ENCODE measurements at places on chromosomes 16 and 17.

- peak; percentile 42 for DNase-seq
Measured at GRCh38 chr17:43994272-43995149, 9.9 kb upstream of the NAGS start.

- DNase-seq: no peak
Measured at GRCh38 chr17:55466671-55467070, 44.6 kb downstream of the SMIM36 start.

DNA sequence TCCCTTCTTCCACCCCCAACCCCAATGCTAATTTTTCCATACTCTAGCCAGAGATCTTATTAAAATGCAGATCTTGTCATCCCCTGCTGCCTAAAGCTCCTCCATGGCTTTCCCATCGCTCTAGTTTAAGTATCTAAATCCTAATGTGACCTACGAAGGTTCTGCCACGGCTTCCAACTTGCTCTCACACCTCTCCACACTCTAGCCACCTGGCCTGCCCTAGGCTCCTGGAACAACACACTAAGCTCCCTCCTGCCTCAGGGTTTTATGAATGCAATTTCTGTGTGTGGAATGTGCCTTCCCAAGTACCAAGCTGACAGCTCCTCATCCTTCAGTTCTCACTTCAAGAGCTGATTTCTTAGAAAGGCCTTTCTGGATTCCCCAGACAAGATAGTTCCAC, 16.6 kb downstream of the NXPH3 start:
- no peak for DNase-seq

GRCh38 chr17:75241143-75241430, 20.3 kb downstream of the GGA3 start:
- DNase-seq: no peak

- no peak for DNase-seq
Measured at GRCh38 chr16:868846-869822, 68.6 kb upstream of the GNG13 start.

DNA sequence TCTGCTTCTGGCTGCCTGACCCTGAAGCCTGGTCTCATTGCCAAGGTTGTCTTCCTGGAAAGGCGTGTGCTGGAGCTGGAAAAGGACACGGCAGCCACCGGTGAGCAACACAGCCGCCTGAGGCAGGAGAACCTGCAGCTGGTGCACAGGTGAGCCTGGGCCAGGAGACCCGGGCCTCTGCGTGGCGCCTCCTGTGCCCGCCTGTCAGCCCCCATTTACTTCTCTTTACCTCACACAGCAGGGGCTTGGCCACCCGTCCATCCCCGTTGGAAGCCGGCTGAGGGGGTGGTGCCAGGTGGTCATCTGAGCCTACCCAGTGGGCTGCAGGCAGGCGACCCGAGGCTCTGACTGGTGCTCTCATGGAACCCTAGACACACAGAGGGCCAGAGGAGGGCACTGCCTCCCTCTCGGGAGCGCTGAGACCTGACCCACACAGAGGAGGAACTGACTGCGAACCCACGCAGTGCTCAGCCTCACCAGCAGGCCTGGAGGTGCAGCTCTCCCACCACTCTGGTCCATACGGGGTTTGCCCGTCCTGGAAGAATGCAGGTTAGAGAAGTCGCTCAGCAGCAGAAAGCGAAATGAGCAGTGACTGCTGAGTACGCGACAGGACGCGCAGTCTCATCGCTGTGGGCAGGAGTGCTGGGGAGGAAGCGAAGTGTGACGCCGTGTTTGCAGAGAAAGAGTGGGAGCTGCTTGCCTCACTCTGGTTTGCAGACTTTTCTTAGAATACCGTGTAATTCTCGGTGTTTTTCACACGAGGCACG, 21.9 kb upstream of the CAPN15 start:
- DNase-seq: no peak

GRCh38 chr17:43219746-43220380, 8.2 kb downstream of the TMEM106A start:
- DNase-seq: no peak

DNA sequence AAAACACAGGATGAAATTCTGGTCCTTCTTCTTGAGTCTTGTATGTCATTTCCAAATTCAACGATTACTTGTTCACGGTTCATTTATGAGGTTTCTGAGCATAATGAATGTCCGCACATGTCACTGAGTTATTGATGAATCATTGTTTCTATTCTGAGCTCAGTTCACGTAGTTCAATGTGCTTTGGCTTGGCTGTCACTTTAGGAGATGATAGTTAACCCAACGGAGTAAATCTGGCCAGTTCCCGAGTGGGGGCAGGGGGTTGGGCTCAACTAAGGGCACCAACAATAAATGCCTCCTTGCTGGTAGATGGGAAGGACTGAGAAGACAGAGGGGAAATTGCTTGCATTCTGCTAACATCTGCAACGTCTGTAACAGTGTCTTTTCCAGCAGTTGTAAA, 239.4 kb upstream of the HSBP1 start:
- DNase-seq: no peak

Data from NCI-H1694 treated with DMSO at 0.1 percent for 48 hours (cell line).